Neural cell (in vitro differentiated cells): ENCODE measurements at places on chromosomes 2 and 18. TPM values are rescaled to one million over a fixed set of nuclear protein-coding genes. Genes with fewer than 3 reads are reported as not detected.

Gene SPC25
- polyA plus RNA-seq = 1.8 and 2.7 TPM in 2 replicates

Gene RAB6C
- polyA plus RNA-seq = 0.18 and 0.52 TPM in 2 replicates

Gene RESP18
- polyA plus RNA-seq = not detected in 2 replicates

Gene COX5B
- 616 and 636 TPM in 2 replicates for polyA plus RNA-seq

Gene ANTXR1
- polyA plus RNA-seq = 4.9 and 5.2 TPM in 2 replicates

Gene CDH20
- polyA plus RNA-seq = 0.78 and 1.7 TPM in 2 replicates

Gene CHRND
- polyA plus RNA-seq = not detected in 2 replicates

Gene UGT1A10
- not detected in 2 replicates for polyA plus RNA-seq

Gene SPATA3
- polyA plus RNA-seq = not detected in 2 replicates

Gene KCNE4
- 0.32 TPM in 1 of 2 replicates, not detected in the other for polyA plus RNA-seq
